Naive B cell (primary cell): ENCODE measurements at places on chromosomes 1 and 21.

- no peak for DNase-seq
Observed at GRCh38 chr1:184648856-184649201, 105.8 kb downstream of the EDEM3 start.

GRCh38 chr1:3219005-3219790 lies 150.2 kb downstream of the PRDM16 start:
- DNase-seq, result no peak

GRCh38 chr1:234123867-234124266 lies 219.4 kb downstream of the SLC35F3 start:
- no peak for DNase-seq

DNA sequence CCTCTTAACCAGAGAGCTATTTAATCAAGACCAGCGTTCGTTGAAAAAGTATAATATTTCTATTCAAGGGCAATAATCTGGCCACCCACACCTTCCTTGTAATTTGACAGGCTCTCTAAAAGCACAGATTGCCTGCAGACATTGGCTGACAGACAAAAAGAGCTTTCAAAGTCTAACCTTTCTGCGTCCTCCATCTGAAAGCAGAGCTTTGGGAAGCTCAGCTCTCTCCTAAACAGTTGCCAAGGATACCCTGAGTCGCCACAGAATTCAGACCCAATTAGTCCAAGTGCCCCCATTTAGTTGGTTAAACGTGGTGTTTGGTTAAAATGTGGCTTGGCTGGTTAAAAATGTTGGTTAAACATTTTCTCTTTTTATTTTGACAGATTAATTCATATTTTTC lies 33.7 kb upstream of the PLA2G2C start:
- DNase-seq, result no peak

- no peak for DNase-seq
Observed at GRCh38 chr1:17356387-17357026, 15.5 kb upstream of the PADI6 start.

- DNase-seq, result no peak
Observed at GRCh38 chr1:10935246-10935645, 77.2 kb upstream of the TARDBP start.
